Naive B cell (primary cell): ENCODE measurements at places on chromosomes 1 and 21.
A peak's percentile ranks its signal among the peaks of the same experiment; 100 is the strongest.

- peaks cover 76% of the 10 kb centered on the region for H3K4me1 ChIP-seq
- DNase-seq: no peak
- H3K27me3 ChIP-seq: no peaks in the 10 kb centered on the region
- peaks cover 16% of the 10 kb centered on the region for H3K36me3 ChIP-seq
- H3K27ac ChIP-seq: peak overlapping the region; percentile 94
These were observed 8.6 kb downstream of the SLC2A1 start for GRCh38 chr1:42950116-42950481.

DNA sequence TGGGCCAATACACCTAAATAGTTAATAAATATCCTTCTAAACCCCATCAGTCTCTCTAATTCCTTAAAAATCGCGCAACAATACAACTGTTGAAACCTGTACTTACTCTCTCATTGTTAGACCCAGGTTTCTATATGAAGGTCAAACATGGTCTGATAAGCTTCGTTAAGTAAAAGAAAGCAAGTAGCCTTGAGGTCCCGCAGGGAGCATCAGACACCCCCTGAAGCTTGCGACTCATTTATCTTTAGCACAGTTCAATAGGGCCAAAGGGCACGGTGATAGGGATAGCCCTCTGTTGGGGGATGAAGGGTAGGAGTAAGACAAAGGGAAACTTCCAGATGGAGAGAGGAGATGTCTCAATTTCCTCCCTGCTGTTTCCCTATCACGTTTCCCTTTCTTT, 27.3 kb upstream of the THEM4 start:
- peaks cover 46% of the 10 kb centered on the region for H3K27me3 ChIP-seq
- H3K27ac ChIP-seq: no peak overlapping the region
- no peaks in the 10 kb centered on the region for H3K36me3 ChIP-seq
- no peaks in the 10 kb centered on the region for H3K4me1 ChIP-seq
- no peak for DNase-seq

DNA sequence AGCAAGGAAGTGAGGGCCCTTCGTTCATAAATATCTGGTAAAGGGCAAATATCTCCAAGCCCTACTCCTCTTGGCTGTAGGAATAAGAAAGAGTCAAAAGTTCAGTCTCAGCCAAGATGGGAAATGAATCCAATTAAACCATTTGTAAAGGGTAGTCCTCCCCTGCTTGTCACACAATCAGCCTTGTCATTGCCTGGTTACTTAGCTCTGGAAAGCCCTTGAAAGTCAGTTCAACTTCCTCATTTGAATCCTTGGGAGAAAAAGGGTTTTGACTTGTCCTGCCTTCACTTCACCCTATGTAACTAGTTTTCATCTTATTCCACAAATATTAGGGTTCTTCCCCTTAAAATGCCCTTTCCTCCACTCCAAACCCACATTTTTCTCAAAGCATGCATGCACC, 100.0 kb downstream of the ELAVL4 start:
- H3K27me3 ChIP-seq: peaks cover 3% of the 10 kb centered on the region
- no peaks in the 10 kb centered on the region for H3K36me3 ChIP-seq
- H3K4me1 ChIP-seq: no peaks in the 10 kb centered on the region
- H3K27ac ChIP-seq: no peak overlapping the region

DNA sequence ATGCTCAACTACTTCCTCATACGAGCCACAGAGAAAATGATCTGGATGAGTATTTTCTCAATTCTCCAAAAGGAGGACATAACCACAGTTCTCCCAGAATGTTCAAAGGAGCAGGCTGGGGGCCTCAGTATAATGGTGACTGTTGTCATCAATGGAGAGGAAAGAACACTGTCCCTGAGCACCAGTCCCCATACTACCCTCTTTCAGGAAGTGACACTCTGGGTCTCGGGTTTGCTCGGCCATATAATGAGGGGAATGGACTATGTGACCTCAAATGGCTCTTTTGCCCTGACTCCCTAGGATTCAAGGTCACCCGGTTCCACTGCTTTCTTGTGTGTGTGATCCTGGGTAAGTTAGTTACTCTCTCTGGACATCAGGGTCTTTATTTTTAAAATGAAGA, 22.8 kb downstream of the SLC9A1 start:
- no peaks in the 10 kb centered on the region for H3K27me3 ChIP-seq
- H3K36me3 ChIP-seq: no peaks in the 10 kb centered on the region
- peak overlapping the region; percentile 41 for H3K27ac ChIP-seq
- H3K4me1 ChIP-seq: peaks cover 19% of the 10 kb centered on the region
- H3K4me3 ChIP-seq: no peak overlapping the region
- no peak for DNase-seq

DNA sequence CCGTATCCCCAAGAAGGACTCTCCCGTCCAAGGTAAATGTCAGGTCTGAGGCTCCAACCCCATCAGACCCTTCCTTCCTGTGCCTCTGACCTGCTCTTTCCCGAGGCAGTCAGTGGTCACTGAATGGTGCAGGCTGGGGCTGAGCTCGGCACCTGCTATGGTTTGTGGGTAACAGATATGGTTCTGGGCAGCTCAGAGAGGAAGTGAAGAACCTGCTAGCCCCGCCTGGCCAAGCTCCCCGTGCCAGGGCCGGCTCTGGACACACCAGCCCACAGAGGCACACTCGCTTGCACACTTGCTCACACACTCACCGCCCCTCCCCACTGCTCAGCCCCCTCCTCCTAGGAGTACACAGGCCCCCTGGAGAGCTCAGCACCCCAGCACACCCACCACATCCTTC, 16.4 kb downstream of the NCMAP start:
- H3K27ac ChIP-seq: peak overlapping the region; percentile 52
- no peak for DNase-seq
- no peaks in the 10 kb centered on the region for H3K27me3 ChIP-seq
- peaks cover 22% of the 10 kb centered on the region for H3K4me1 ChIP-seq

DNA sequence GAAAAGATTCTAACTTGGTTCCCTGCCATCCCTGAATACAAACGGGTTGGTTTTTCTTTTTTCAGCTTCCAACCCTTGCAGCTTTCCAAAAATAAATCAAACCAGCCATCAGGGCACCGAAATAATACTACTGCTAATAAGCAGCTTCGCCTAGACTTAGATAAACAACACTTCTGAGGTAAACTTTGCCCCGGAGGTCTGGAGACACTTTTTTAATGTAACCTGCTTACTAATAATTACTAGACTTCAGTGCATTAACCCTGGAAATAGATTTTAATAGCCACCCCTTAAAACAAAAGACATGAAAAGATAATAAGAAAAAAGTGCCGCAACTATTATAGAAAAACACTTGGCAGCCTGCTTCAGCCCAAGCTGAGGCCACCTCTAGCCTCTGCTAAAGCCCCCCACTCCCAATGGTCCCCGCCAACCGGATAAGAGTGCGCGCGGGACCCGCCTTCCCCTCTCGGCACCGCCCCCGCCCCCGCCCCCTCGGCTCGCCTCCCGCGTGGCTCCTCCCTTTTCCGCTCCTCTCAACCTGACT, 405 bp upstream of the GADD45A start:
- H3K27me3 ChIP-seq: no peaks in the 10 kb centered on the region
- H3K36me3 ChIP-seq: no peaks in the 10 kb centered on the region
- peak overlapping the region; percentile 100 for H3K4me3 ChIP-seq
- peak overlapping the region; percentile 94 for H3K27ac ChIP-seq

DNA sequence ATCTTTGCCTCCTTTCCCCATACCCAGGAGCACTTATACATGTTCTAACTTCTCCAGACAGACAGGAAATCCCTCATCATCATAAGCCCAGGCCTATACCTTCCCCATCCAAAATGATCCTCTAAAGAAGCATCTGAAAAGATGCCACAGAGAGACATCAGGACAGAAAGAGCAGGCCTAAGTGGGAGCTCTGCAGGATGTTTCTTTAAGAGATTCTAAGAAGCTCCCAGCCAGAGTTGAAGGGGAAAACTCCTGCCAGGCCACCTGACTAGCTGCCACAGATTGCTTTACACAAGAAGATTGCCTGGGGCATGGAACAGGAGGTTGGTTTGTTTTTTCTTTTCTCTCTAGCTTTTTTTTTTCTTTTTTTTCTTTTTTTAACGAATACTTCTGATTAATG, 275.8 kb downstream of the VAV3 start:
- H3K4me1 ChIP-seq: peaks cover 11% of the 10 kb centered on the region
- no peak overlapping the region for H3K4me3 ChIP-seq
- peaks cover 10% of the 10 kb centered on the region for H3K36me3 ChIP-seq
- H3K27ac ChIP-seq: peak overlapping the region; percentile 27
- DNase-seq: no peak

GRCh38 chr21:41510500-41510899, 2.5 kb upstream of the TMPRSS2 start:
- no peak overlapping the region for H3K4me3 ChIP-seq
- no peak for DNase-seq
- H3K27me3 ChIP-seq: peaks cover 29% of the 10 kb centered on the region
- H3K27ac ChIP-seq: no peak overlapping the region

DNA sequence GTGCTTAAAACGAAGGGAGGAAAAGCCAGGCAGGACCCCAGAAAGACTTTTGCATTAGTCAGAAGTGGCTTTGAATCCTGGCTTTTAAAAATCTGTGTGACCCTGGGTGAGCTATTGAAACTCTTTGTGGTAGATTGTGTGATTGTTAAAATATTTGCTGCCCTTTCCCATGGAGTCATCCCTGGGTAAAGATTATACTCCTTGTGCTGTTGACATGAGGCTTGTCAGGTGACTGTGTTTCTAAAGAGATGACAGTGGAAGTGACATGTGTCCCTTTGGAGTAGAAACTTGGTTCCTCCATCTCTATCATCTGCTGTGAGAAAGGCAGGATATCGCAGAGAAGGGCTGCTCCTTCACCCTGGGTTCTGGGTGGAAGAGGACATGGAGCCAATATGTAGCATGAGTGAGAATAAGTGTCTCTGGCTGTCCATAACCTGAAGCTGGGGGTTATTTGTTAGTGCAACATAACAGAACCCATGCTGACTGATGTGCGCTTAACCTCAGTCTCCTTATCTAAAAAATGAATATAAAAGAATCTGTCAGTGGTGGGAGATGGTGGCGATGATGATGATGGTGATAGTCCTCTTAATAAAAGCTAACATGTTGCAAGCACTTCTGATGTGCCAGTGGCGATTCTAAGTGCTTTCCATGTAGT, 187.6 kb downstream of the RHOU start:
- H3K27ac ChIP-seq: no peak overlapping the region
- DNase-seq: no peak
- no peaks in the 10 kb centered on the region for H3K4me1 ChIP-seq
- no peaks in the 10 kb centered on the region for H3K27me3 ChIP-seq
- H3K36me3 ChIP-seq: no peaks in the 10 kb centered on the region
- H3K4me3 ChIP-seq: no peak overlapping the region

- H3K27me3 ChIP-seq: no peaks in the 10 kb centered on the region
- no peak overlapping the region for H3K27ac ChIP-seq
- peaks cover 5% of the 10 kb centered on the region for H3K4me1 ChIP-seq
- no peak for DNase-seq
- H3K4me3 ChIP-seq: no peak overlapping the region
- no peaks in the 10 kb centered on the region for H3K36me3 ChIP-seq
These were observed 22.9 kb downstream of the LCA5L start for GRCh38 chr21:39422527-39423241.

DNA sequence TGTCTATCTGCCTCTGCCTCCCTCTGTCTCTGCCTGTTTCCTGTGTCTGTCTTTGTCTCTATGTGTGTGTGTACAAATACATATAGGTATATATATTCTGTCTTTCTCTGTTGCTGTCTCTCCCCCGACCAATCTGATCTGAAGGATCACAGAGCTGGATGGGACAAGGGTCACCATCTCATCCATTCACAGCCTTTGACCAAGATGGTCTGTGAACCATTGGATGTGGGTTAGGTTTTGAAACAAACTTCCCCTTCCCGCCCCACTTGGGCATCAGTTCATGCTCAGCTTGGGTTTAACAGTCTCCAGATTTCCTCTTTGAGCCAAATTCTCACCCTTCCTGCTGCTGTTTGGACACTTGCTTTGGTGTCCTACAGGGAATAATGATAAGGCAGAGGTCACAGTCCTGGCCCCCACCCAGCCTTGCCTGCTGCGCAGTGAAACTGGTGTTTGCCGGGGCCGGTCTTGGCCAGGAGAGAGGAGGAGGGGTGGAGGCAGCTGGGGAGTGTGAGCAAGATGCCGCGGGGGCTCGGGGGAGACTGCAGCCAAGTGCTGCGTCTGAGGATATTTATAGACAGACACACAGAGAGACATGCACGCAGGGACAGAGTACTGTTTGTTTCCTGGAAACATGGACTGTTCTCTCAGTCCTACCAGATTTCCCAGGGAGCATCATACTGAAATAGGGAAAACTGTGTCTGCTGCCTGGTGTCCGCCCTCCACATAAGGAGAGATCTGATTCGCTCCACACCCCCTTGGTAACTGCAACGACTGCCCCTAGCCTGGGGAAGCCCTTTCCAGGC, 27.0 kb upstream of the BTG2 start:
- peak overlapping the region; percentile 63 for H3K4me3 ChIP-seq
- no peaks in the 10 kb centered on the region for H3K36me3 ChIP-seq
- peak overlapping the region; percentile 96 for H3K27ac ChIP-seq

- DNase-seq: peak; percentile 63
- H3K4me1 ChIP-seq: peaks cover 81% of the 10 kb centered on the region
- peak overlapping the region; percentile 79 for H3K4me3 ChIP-seq
- no peaks in the 10 kb centered on the region for H3K27me3 ChIP-seq
- peaks cover 19% of the 10 kb centered on the region for H3K36me3 ChIP-seq
- H3K27ac ChIP-seq: peak overlapping the region; percentile 92
These were observed 32.3 kb downstream of the PTPRC start for GRCh38 chr1:198671136-198671535.

- no peaks in the 10 kb centered on the region for H3K36me3 ChIP-seq
- H3K4me1 ChIP-seq: no peaks in the 10 kb centered on the region
- peak overlapping the region; percentile 23 for H3K27ac ChIP-seq
- no peak overlapping the region for H3K4me3 ChIP-seq
- no peaks in the 10 kb centered on the region for H3K27me3 ChIP-seq
These were observed 37.6 kb downstream of the NDUFS5 start for GRCh38 chr1:39063775-39064174.

DNA sequence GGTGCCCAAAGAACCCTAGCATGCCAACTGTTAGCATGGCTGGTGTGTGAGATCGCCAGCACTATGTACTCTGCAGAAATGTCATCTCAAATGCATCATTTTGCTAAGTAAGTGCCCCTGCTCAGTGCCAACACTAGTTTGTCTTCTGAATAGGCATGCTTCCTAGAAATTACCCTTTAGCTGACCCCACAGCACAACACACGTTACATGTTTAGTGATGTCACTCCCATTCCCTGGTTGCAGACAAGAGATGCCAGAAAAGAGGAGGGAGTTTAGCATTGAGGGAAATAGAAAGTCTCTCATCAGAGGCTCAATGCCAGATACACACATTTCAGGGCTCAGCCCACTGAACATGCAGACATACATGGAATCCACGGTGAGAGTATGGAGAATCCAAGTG, 9.3 kb upstream of the ST6GALNAC3 start:
- H3K27ac ChIP-seq: no peak overlapping the region
- peaks cover 15% of the 10 kb centered on the region for H3K27me3 ChIP-seq
- no peak for DNase-seq
- no peaks in the 10 kb centered on the region for H3K36me3 ChIP-seq
- H3K4me3 ChIP-seq: no peak overlapping the region
- no peaks in the 10 kb centered on the region for H3K4me1 ChIP-seq

GRCh38 chr1:236491469-236492136, 32.2 kb upstream of the LGALS8 start:
- no peak for DNase-seq
- no peak overlapping the region for H3K4me3 ChIP-seq
- H3K27ac ChIP-seq: peak overlapping the region; percentile 39
- no peaks in the 10 kb centered on the region for H3K36me3 ChIP-seq
- H3K27me3 ChIP-seq: peaks cover 48% of the 10 kb centered on the region
- no peaks in the 10 kb centered on the region for H3K4me1 ChIP-seq
